ENCODE measurements at places on chromosomes 12 and 14.

GRCh38 chr12:84976133-84976532 lies 59.9 kb downstream of the TSPAN19 start:
- DNase-seq = no peak

GRCh38 chr12:11778713-11779685 lies 129.5 kb downstream of the ETV6 start:
- DNase-seq = no peak

DNA sequence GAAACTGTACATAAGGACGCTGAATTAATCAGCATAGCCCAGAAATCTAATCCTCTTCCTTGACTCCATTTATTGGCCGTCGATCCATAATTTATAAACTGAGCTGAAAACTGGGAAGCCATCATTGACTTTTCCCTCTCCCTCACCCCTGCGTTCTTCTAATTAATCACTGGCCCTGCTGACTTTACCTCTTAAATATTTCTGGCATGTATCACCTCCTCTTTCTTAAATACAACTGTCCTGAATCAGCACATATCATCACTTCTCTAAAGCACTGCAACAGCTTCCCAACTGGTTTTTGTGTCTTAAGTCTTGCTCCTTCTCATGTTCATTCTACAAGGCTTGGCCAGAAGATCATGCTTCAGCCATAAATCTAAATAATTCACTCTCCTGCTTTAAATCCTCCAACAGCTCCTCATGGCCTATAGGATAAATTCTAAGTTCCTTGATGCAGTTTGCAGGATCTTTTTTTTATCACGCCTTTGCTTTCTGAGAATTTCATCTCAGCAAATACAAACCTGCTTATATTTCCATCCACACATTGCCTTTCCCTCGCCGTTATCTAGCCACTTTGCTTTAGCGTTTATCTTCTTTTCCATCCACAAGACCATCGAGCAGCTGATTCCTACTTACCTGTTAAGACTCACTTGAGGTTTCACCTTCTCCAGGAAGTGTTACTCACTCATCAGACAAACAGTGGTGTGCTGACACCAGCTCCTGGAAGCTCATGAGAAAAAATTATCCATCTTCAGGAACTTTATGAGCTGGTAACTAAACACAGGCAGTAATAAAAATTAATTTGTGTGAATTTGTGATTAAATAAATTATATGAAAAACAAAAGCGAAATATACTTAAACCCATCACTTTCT lies 295.6 kb upstream of the FLRT2 start:
- DNase-seq = no peak

- DNase-seq = no peak
Observed at GRCh38 chr12:66232263-66232662, 43.2 kb downstream of the IRAK3 start.

GRCh38 chr12:53596920-53597363 lies 29.2 kb downstream of the ATF7 start:
- DNase-seq = no peak

- DNase-seq = no peak
Observed at GRCh38 chr12:11568155-11568761, 81.2 kb upstream of the ETV6 start.

- no peak for DNase-seq
Observed at GRCh38 chr12:33438025-33438772, 1.4 kb downstream of the SYT10 start.

GRCh38 chr14:31228533-31228932 lies 20.9 kb upstream of the HECTD1 start:
- DNase-seq = no peak

- no peak for DNase-seq
Observed at GRCh38 chr12:100564090-100564489, 9.4 kb upstream of the GAS2L3 start.

GRCh38 chr12:108826101-108826806 lies 31.1 kb downstream of the SSH1 start:
- DNase-seq = no peak
